ENCODE measurements at places on chromosomes 4 and X.

DNA sequence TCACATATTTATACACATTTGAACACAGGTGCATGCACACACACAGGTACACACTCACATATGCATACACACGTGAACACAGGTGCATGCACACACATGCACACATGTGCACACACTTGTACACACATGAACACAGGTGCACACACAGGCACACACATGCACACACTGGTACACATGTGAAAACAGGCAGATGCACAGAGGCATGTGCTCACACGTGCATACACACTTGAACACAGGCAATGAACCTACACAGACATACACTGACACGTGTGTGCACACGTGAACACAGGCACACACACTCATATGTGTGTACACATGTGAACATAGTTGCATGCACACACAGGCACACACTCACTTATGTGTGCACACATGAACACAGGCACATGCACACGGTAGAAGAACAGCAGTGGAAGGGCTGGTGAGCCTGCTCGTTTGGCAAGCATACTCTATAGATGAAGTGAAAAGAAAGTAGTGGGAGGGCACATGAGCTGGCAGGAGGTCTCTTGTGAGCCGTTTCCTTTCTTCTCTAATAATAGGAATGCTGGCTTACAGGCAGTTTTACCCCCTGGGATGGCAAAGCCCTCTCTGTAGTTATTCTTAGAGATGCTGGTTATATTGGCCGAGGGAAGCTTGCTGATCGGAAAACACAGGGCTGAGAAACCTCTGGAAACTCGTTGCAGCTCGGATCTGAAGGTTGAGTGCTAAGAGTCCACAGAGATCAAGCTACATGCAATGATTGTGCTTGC is 279.6 kb upstream of the CLNK start:
- no peak for DNase-seq

GRCh38 chr4:111685205-111685604 is 460.0 kb upstream of the FAM241A start:
- no peak for DNase-seq

DNA sequence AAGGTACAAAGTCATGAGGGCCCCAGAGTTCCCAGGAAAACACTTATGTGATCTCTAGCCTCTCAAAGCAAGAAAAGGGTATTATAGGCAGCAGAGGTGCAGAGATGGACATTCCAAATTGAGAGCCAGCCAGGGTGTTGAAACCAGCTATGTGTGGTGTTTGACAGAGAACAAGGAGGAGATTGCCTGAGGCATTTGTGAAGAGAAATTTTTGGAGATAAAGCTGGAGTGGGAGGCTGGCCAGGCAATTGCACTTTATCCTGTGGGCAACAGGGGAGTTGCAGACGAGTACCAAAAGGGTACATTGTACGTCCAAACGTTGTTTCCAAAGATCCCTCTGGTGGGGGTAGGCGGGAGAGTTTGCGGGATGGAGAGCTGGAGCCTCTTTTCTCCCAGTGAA is 2.5 kb upstream of the GABRE start:
- DNase-seq, result no peak

- no peak for DNase-seq
Measured at GRCh38 chr4:66429276-66429675, 759.0 kb upstream of the EPHA5 start.

- no peak for DNase-seq
Measured at GRCh38 chrX:40945361-40945713, 139.9 kb upstream of the USP9X start.

DNA sequence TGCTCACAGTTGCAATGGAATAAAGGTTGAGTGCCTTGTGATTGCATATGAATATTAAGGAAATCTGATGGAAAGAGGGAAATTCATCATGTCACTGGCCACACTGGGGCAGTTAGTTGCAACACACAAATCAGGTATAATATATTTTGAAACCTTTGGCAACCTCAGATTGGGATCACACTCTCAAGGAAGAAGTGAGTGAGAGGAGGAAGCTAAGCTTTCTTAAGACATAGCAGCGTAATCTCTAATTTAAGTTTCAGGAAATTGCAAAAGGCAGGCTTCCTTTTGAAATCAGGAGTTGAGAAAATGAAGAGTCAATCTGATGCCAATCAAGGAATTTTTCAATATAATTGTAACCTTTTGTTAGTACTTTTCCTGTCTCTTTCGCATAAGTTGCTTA is 12.3 kb upstream of the CLTRN start:
- no peak for DNase-seq
